Lung microvascular endothelial cell (primary cell): ENCODE measurements at places on chromosomes 4 and X. TPM values are rescaled to one million over a fixed set of nuclear protein-coding genes. Genes with fewer than 3 reads are reported as not detected.

DGAT2L6 gene
- total RNA-seq = not detected in 2 replicates

FAM241A gene
- total RNA-seq = 6.8 and 8.1 TPM in 2 replicates

PDE6B gene
- total RNA-seq = 1.7 and 7.5 TPM in 2 replicates

SLC16A2 gene
- total RNA-seq = 0.44 and 0.60 TPM in 2 replicates

PLXNB3 gene
- total RNA-seq = 2.4 and 4.4 TPM in 2 replicates

PNMA6A gene
- 1.1 and 1.6 TPM in 2 replicates for total RNA-seq

ARHGAP6 gene
- total RNA-seq = under 0.01 and 0.22 TPM in 2 replicates

TRO gene
- 1.1 and 3.8 TPM in 2 replicates for total RNA-seq

CT45A10 gene
- total RNA-seq = not detected in 2 replicates

ELF4 gene
- 9.7 and 10.2 TPM in 2 replicates for total RNA-seq

TEX13C gene
- total RNA-seq = not detected in 2 replicates

SMPX gene
- total RNA-seq = not detected in 2 replicates

MTCP1 gene
- total RNA-seq = 16.6 and 17.5 TPM in 2 replicates

CDKL2 gene
- total RNA-seq = under 0.01 TPM in 2 replicates

LINC00632 gene
- 0.40 and 0.44 TPM in 2 replicates for total RNA-seq

HTR2C gene
- total RNA-seq = not detected in 2 replicates

RHOH gene
- total RNA-seq = 0.22 TPM in 1 of 2 replicates, not detected in the other
